ENCODE measurements at places on chromosomes 7 and 10.

DNA sequence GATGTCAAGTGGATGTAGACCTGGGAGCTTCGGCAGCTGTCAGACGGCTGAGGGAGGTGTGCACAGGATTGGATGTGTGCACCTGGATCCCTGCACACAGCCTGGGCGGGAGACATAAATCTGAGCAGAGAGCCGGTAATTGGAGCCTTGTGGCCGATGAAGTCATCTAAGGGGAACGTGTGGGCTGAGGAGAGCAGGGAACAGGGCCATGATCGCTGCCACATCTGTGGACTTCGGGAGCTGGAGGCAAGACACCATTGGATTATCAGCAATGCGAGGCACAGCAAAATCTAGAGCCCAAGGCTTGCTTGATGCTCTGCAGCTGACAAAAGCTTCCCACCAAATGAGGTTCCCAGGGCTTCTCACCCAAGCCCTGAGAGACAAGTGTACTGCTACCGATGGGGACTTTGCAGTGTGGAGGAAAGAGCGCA lies 147.7 kb downstream of the PTPN20 start:
- DNase-seq, result no peak

DNA sequence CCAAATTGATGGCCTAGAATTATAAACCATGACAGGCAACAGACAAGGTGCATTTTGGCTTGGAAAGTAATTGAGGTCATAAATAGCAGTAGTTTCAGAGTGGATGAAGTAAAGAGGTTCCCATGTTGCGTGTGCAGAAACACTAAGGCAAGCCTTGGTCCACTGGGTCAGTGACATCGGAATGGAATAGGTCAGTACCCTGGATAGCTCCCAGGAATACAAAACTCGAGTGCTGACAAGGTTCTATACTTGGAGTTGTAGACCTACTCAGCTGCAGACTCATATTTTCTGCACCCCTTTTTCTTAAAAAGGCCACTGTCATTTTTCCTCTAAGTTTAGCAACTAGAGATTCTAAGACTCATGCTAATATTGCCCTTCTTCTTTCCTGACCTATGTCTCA lies 132.8 kb downstream of the DYNC1I1 start:
- DNase-seq, result no peak

- peak; percentile 69 for DNase-seq
These were observed 142.4 kb downstream of the CHCHD3 start for GRCh38 chr7:132939495-132939894.

GRCh38 chr7:26193432-26194207 lies 6.9 kb downstream of the HNRNPA2B1 start:
- DNase-seq, result no peak

- DNase-seq, result no peak
These were observed 321.8 kb downstream of the TCERG1L start for GRCh38 chr10:130989670-130990232.

- no peak for DNase-seq
These were observed 537.5 kb downstream of the GPAM start for GRCh38 chr10:111646021-111646420.

GRCh38 chr10:79358811-79359210 lies 11.5 kb downstream of the PPIF start:
- DNase-seq, result no peak

DNA sequence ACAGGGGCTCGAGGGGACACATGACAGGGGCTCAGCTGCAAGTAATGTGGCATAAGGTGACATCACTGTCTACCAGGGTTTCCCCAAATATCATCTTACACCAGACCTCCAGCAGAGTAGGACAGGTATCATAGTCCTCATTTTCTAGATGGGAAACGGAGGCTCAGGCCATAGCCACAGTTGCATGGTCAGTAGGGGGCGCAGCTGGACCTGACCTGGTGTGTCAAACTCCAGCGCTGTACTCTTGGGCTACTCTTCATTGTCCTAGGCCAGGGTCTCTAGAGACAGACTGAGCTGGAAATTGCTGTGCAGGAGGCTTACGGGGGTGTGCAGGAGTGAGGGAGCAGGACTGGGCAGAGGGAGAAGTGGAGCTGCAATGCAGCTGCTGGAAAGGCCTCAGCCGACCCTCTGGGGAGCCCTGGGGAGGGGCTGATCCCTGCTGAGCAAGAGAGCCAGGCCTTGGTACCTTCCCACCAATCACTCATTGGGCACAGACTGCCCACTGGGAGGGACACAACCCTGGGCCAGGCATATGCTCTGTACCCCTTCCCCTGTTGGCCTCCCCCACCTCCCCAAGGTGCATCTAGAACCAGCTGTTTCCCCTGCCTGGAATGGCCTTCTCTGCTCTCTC lies 89.9 kb downstream of the CDH23 start:
- no peak for DNase-seq

DNA sequence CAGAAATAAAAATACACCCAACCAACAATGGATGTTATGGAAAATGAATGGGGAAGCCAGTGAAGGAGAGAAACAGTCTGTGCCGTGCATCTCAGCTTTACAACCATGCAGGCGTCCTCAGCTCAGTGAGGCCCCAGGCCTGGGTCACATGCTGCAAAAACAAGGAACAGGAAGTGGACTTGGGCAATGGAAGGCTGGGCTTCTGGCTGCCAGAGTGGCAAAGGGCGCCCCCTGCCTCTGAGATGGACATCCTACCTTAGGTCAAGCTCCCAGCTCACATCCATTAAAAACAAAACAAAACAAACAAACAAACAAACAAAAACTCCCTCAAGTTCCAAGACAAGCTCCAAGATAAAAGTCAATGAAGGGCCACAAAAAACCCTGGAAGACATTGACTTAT lies 54.7 kb upstream of the AFAP1L2 start:
- peak; percentile 5 for DNase-seq

DNA sequence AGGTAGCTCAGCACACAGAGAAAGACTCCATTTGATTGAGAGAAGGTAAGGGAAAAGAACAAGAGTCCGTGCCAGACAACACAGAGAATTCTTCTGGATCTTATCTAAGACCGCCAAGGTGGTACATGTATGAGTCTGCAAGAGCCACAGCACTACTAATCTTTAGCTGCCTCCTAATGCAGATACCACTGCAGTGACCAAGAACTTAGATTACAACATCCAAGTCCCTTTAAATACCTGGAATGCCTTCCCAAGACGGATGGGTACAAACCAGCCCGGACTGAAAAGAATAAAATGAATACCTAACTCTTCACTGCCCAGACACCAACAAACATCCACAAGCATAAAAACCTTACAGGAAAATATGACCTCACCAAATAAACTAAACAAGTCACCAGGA lies 33.3 kb downstream of the TFEC start:
- no peak for DNase-seq

DNA sequence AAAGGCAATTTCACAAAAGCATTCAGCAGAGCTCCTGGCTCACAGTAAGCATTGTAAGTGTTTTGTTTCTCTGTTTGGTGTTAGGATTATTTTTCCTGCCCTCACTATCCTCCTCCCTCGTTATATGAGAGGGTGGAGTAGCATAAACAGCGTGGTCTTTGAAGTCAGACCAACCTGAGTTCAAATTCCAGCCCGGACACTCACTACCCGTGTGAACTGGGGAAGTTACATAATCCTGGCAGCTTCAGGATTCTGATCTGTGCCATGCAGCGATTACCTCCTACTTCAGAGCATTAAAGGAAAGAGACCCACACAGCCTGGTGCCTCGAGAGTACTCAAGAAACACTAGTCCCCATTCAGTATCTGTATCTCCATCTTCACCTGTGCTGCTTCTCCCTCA lies 386.5 kb downstream of the INHBA start:
- DNase-seq, result no peak

DNA sequence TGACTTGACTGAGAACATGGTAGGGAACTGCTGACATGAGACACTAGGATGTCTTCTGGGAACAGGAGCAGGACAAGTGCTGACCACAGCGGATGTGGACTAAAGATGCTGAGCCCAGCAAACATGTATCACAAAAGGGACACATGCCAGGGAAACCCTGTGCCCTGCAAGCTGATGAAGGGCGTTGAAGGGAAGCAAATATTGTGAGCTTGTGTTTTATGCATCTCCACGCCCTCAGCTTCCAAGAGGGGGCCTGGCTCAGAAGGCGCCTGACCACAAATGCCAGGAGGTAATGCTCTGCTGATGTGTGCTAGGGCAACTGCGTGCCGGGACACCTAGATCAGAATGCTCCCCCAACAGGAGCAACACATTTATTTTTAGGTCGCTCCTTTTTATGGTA lies 207.3 kb downstream of the CXCL12 start:
- no peak for DNase-seq

DNA sequence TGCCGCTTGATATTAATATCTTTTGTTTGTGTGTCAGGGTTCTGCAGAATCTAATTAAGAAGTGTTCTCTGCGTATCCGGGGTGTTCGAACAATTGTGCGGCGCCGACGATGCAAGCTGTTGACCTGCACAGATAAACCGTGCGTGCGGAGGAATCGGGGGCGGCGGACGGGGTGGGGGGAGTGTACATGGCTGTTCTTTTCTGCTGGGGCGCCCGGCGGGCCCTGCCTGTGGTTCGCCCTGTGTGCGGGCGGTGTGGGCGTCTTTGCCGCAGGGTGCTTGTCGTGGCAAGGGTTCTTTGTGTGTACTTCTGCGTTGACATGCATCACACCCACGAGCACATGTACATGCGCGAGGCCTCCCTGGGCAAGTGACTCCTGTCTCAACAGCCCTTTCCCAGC lies 47.9 kb downstream of the MICALL2 start:
- no peak for DNase-seq

GRCh38 chr10:113175176-113175575 lies 225.1 kb downstream of the TCF7L2 start:
- DNase-seq, result no peak

- no peak for DNase-seq
These were observed 53.6 kb downstream of the KMT2C start for GRCh38 chr7:152382244-152382643.

- no peak for DNase-seq
These were observed 586 bp upstream of the AOC1 start for GRCh38 chr7:150851492-150852370.
